Chondrocyte (in vitro differentiated cells): ENCODE measurements at places on chromosomes 2 and 18. TPM values are rescaled to one million over a fixed set of nuclear protein-coding genes. Genes with fewer than 3 reads are reported as not detected.

GRCh38 chr18:36194600-36195315 lies 7.5 kb downstream of the MOCOS start:
- DNase-seq, result no peak

DNA sequence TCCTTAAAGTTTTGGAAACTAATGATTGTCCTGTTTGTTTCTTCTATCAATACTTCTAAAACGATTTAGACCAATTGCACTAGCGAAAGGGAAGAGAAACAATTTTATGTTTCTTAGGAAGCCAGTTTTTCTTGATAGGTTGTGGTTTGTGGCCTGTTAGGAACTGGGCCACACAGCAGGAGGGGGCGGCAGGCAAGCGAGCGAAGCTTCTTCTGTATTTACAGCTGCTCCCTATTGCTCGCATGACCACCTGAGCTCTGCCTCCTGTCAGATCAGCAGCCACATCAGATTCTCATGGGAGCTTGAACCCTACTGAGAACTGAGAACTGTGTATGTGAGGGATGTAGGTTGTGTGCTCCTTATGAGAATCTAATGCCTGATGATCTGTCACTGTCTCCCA lies 201.5 kb upstream of the PXDN start:
- no peak for DNase-seq

DNA sequence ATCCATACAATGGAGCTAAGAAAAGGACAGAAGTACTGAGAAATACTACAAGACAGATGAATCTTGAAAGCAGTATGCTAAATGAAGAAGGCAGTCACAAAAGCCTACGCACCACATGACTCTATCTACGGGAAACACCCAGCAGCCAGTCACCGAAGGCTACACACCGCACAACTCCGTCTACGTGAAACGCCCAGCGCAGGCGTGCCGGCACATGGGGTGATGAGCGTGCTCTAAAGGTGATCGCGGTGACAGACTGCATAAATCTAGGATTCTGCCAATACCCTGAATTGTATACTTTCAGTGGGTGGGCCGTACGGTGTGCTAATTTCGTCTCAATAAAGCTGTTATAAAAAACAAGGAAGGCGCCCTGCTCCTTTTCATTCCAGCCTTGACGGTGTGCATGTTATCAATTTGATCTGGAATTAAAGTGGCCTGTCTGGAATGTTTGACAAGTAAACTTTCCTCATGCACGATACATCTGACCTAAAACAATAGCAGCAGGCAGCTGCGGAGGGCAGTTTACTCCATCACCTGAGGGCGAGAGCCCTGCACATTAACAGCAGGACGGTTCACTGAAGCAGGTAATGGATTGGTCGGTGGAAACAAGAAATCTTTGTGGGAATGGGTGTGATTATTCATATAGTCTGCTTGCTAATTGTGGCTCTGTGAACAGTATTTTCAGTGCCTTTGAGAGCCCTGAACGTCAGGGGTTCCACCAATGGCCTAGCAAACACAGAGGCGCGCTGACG lies 86.2 kb upstream of the SALL3 start:
- no peak for DNase-seq

DNA sequence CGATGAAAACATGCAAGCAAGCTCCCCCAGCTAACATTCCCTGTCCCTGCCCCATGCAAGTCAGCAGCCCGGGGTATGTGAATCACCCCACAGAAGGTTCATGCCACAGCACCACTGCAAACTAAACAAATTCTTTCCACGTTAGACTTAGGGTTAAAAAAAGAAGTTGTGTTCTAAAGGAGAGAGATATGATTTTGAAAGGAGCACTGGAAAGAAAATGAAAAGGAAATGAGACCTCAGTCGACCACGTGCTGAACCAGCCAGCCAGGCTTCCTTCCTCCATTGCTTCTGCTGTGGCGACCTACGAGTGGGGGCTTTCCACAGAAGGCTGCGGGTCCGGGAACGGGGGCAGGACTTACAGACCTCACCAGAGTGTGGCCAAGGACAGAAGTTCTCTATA lies 52.0 kb downstream of the ARL4C start:
- no peak for DNase-seq

IMP4 gene
- 43.5 to 50.1 TPM (median 48.4 TPM) in 3 replicates for total RNA-seq

ERMN gene
- not detected in 3 replicates for total RNA-seq

DNA sequence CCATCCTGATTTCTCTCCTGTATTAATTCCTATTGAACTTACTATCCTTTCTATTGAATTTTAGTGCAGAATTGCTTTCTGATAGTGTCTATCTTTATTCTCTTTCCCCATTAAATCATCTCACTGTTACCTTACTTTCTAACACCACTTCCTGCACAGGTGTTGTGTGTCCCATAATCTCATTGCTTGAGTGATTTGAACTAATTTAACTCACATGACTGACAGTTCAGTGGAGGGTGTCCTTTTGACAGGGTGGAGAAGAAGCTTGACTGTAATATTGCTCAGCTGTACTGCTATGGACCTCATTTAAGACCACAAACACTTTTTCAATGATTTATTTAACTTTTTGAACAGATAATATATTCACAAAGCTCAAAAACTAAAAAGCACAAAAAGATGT lies 211.8 kb downstream of the NRXN1 start:
- DNase-seq, result no peak
